NCI-H2081 treated with DMSO at 0.1 percent for 48 hours (cell line): ENCODE measurements at places on chromosomes 16 and 17.

- no peak for DNase-seq
These were observed at the start of gene SHISA9 for GRCh38 chr16:12901597-12902461. SHISA9 (plus strand) TSS chr16:12901598.

GRCh38 chr17:66165537-66166123 lies 26.3 kb downstream of the CEP112 start:
- no peak for DNase-seq

DNA sequence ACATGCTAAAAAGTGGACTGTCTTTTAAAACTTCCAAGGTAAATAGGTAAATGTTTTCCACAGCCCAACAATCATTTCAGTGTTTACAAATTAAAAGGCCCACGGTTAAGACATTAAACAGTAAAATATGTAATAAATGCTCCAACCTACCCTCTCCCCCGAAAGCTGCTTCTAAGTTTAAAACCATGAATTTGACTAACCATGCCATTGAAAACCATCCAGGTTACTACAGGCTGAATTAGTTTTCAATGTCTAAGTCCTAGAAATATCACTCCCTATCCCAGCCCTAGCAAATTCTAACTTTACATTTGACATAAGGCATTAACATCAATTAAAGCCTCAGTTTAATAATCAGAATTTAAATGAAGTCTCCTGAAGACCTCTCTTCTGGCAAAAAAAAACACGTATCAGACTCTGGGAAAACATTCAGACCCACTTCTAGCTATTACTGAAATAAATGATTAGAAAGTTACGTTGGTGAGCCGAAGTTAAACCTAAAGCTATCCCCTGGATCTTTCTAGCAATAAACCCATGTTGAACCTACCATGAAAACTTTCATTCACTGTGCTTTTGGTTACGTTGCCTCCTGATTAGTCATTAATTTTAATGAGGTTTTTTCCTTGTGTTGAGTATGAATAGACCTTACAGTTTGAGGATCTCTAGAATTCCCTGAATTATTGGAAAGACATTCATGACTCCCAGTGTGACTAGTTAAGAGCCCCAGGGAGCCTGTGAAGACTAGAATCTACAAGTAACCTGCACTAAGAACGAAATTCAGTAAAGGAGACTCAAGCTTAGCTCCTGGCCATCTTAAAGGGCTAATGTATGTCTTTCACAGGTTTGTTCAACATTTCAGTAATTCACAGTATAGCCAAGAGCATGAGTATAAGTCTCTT lies 1.7 kb upstream of the POLG2 start:
- DNase-seq, result no peak

GRCh38 chr16:2842340-2843000 lies 12.4 kb downstream of the ZG16B start:
- DNase-seq, result no peak

GRCh38 chr16:12625068-12625467 lies 178.6 kb downstream of the CPPED1 start:
- DNase-seq, result no peak

GRCh38 chr17:80621997-80622357 lies 77.3 kb downstream of the RPTOR start:
- DNase-seq, result no peak

DNA sequence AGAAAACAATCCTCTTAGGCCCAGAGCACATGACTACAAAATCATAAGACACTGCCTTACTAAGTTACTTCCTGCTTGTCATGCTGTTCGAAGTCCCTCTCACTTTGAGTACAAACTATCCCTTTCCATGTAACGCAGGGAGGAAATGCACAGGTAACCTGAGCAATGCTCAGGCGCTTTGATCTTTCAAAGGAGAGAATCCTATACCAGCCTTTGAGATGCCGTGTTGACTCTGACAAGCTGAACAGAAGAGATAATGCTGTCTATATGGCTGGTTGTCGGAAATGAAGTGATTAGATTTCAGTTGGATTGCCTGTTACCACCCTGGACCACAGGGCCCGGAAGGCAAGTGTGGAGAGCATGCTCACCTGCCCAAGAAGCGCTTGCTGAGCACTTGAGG lies 75.9 kb downstream of the CDH11 start:
- DNase-seq, result no peak

- no peak for DNase-seq
These were observed 814.5 kb downstream of the KCNJ18 start for GRCh38 chr17:22506861-22507260.

DNA sequence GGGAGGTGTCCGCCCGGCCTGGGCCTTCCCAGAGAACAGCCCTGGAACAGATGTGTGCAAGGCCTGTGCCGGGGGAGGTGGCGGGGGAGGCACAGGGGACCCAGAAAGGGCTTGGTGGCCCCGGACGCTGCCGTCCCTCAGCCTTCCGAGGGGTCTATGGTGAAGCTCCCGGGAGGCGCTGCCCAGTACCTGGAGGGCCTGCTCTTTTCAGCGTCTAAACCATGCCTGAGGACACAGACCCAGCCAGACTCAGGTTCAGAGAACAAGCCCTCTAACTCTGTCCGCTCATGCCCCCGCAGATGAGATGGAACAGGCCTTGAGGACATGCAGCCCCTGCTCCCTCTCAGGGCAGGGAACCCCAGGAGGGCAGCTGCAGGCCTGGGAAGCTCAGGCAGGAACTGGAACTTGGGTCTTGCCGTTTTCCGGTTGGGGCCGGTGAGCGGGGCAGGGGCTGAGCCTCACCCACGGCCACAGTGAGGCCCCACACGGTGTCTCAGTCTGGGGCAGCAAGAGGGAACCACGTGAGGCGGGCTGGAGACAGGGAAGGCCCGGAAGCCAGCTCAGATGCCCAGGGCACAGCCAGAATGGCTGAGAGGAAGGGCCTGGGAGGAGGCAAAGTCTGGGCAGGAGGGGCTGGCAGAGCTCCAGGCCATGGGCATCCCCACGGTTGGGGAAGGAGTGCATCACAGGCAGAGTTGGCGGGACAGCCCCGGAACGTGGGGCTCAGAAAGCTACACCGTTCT lies 12.5 kb downstream of the SLC16A3 start:
- DNase-seq, result no peak

DNA sequence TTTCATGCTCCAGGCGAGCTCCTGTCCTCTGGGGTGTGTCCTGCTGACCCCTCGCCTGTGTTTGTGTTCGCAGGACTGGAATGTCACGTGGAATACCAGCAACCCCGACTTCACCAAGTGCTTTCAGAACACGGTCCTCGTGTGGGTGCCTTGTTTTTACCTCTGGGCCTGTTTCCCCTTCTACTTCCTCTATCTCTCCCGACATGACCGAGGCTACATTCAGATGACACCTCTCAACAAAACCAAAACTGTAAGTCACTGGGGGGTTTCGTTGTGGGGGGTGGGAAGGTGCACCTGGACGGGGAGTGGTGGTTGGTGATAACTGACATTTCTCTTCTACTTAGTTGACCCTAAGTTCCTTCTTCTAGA lies 58.3 kb downstream of the ABCC1 start:
- DNase-seq, result no peak

GRCh38 chr16:85717393-85718152 lies 28.8 kb upstream of the GINS2 start:
- DNase-seq, result no peak

DNA sequence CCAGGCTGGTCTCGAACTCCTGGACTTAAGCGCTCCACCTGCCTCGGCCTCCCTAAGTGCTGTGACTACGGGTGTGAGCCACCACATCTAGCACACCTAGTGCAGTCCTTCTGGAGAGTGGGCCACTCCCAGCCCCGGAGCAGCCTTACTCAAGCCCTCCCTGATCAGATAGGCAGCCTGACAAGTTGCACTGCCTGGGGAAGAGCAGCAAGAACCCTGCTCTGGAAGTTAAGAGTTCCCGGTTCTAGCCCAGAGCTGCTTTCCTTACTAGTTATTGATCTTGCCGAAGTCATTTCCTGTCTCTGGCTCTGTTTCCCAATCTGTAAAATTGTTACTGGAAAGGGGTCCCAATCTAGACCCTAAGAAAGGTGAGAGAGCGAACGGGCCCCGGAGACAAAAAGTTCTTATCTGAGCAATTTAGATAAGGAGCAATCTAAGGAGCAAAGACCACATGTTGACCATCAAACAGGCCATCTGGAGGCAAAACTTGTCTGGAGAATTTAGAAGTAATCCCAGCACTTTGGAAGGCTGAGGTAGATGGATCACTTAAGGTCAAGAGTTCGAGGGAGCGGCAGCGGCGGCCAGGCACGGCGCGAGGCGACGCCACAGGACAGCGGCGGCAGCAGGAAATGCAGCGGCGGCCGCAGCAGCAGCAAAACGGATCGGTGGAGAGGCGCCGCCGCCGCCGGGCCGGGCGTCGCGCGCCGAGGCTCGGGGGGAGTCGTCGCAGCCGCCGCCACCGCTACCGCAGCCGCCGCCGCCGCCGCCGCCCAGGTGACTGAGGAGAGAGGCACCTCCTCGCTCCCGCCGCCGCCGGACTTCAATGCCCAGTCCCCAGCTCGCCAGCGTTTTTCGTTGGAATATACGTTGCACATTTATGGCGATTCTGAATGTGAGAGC lies 4.3 kb upstream of the NAGLU start:
- DNase-seq, result no peak

DNA sequence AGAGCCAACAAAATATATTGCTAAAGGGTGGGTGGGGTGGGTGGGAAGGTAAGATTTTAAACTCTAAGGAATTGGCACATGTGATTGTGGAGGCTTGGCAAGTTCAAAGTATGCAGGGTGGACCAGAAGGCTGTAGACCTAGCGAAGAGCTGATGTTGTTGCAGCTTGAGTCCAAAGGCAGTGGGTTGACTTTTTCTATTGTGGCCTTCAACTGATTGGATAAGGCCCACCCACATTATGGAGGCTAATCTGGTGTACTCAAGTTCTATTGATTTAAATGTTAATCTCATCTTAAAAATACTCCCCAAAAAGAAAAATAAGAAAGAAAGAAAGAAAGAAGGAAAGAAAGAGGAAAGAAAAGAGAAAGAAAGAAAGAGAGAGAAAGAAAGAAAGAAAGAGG lies 22.4 kb downstream of the ZNF200 start:
- no peak for DNase-seq

DNA sequence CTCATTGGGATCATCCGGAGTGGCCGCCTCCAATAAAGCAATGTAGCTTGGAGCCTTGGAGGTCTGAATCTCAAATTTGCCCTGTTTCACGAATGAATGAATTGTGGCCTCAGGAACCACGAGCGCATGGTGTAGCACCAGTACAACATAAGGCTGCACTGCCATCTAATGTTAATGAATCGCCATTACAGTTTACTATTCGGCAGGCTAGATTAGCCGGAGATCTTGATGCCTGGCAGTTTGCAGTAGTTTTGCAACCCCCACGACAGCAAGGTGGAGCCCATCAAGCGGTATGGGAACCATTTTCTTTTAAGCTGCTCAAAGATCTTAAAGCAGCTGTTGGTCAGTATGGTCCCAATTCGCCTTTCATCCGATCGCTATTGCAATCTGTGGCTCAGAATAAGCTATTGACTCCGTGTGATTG lies 18.8 kb downstream of the ALOX15B start:
- peak; percentile 33 for DNase-seq

- no peak for DNase-seq
These were observed 61.5 kb upstream of the B4GALNT2 start for GRCh38 chr17:49071106-49071505.

DNA sequence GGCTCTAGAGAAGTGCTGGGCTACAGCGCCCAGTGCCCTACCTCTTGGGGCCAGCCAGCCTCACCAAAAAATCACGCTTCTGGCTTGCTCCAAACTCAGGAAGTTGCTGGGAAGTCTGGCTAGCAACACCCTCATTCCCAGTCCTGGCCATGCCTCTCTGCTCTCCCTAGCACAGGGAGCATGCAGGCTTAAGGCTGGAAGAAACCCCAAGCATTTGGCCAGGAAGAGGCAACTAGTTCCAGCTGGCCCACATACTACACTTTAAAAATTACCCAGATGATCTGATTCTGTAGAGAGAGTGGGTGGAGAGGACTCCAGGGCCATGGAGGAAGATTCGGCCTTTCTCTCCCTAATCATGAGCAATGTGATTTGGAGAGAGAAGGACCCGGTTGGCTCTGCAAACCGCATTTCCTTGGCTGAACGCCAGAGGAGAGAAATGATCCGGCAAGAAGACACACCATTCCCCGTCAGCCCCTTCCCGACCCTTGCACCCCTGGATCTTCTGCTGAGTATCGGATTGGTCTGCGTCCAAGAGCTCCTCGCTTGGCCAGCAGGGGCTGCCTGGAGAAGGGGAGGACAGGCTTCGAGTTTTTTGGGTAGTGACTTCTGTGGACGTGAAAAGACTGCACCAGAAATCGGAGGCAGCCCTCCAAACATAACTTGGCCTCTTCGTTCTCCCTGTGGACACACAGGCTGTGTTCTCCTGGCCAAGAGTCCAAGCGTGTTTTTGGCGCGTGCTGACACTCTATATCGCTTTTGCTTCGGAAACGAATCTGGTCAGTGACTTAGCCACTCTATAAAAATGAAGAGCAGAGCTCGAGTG lies 406.3 kb downstream of the WWOX start:
- DNase-seq, result no peak

DNA sequence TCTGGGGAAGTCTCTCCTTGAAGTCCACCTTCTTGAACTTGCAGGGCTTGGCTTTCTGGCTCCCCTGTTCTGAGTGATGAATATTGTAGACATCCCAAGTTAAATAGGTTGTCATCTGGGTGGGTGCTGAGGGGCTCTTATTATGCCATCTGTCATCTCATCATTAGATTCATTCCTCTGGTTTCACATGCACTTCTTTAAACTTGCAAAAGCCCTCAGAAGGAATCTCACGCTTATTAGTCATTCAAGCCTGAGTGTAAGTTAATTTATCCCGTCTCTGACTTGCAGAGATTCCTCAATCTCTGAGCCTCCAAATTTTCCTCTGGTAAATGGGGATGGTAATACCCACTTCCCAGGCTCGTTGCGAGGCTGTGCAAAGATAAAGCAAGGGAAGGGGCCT lies 5.7 kb downstream of the MGAT5B start:
- no peak for DNase-seq

DNA sequence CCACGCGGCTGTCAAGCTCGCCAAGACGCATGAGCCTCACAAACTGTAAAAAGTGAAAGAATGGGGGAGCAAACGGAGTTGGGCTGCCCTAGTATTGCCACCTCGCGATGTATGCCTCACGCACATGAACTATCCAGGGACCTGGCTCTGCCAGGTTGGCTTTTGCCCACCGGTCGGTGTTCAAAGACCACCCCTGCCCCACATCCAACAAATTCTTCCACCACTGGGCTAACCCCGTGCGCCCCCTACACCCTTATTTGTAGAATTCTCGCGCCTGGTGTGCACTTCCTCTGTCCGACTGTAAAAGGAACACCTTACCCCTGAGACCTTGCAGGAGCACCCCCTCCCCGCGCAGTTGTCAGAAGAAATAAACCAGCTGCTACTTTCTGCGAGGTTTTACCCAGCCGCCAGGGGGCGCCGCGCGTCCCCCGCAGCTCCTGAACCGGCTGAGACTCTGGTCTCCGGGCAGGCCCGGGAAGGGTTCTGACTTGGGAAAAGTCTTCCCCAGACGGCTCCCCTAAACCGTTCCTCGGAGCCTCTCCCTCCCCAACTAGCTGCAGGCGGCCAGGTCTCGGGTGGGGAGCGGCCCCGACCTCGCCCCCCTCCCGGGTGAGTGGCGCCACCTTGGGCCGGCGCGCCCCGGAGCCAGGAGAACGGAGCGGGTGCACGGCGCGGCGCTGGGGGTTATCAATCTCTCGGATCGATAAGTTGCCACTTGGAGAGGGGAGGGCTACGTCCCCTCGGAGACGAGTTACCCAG lies 1.7 kb upstream of the ZNF423 start:
- no peak for DNase-seq

GRCh38 chr16:24022797-24023196 lies 187.0 kb downstream of the PRKCB start:
- no peak for DNase-seq
